Activated B cell treated with CpG ODN at 0.5 μM for 24 hours (primary cell): ENCODE measurements at places on chromosomes 1 and 21. TPM values are rescaled to one million over a fixed set of nuclear protein-coding genes. Genes with fewer than 3 reads are reported as not detected.
A peak's percentile ranks its signal among the peaks of the same experiment; 100 is the strongest.

Gene IQGAP3
- total RNA-seq: 0.22 and 0.29 TPM in 2 replicates

Gene RGS7
- total RNA-seq: 0.39 and 0.49 TPM in 2 replicates

Gene ADAMTS5
- total RNA-seq: not detected in 2 replicates

Gene CD58
- total RNA-seq: 146 and 160 TPM in 2 replicates

DNA sequence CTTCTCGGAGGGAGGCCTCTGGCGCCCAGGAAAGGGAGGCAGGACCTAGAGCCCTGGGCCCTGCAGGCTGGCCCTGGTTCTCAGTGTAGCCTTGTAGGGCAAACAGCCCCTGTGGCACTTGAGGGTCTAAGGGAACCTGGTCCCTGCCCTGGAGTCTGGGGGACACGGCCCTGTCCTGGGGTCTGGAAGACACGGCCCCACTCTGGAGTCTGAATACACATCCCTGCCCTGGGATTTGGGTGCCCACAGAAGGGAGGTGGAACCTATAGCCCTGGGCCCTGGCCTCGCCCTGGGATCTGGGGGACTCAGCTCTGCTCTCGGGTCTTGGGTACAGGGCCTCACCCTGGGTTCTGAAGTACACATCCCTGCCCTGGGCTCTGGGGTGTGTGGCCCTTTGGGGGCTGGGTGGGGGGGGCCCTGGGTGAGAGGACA lies 97.9 kb downstream of the OBSCN start:
- H3K4me1 ChIP-seq: no peaks in the 10 kb centered on the region
- no peak overlapping the region for H3K4me3 ChIP-seq
- DNase-seq: no peak
- peaks cover 10% of the 10 kb centered on the region for H3K36me3 ChIP-seq
- H3K27me3 ChIP-seq: no peaks in the 10 kb centered on the region
- no peak overlapping the region for H3K27ac ChIP-seq

- H3K27me3 ChIP-seq: peaks cover 2% of the 10 kb centered on the region
- H3K4me3 ChIP-seq: no peak overlapping the region
- H3K27ac ChIP-seq: no peak overlapping the region
- no peak for DNase-seq
- no peaks in the 10 kb centered on the region for H3K36me3 ChIP-seq
Observed at GRCh38 chr1:205243350-205244191, 15.8 kb downstream of the TMCC2 start.

- peaks cover 25% of the 10 kb centered on the region for H3K4me1 ChIP-seq
- H3K27me3 ChIP-seq: no peaks in the 10 kb centered on the region
- H3K36me3 ChIP-seq: peaks cover 13% of the 10 kb centered on the region
- H3K27ac ChIP-seq: peak overlapping the region; percentile 92
- no peak for DNase-seq
Observed at GRCh38 chr1:33126411-33127000, 45.6 kb downstream of the AZIN2 start.

- peaks cover 15% of the 10 kb centered on the region for H3K4me1 ChIP-seq
- peak overlapping the region; percentile 73 for H3K4me3 ChIP-seq
- no peaks in the 10 kb centered on the region for H3K36me3 ChIP-seq
Observed at GRCh38 chr1:185987611-185988321, 253.6 kb downstream of the HMCN1 start.

GRCh38 chr21:43281661-43282357 lies 113.0 kb downstream of the CRYAA start:
- no peaks in the 10 kb centered on the region for H3K4me1 ChIP-seq
- H3K36me3 ChIP-seq: no peaks in the 10 kb centered on the region
- H3K27ac ChIP-seq: no peak overlapping the region
- peaks cover 7% of the 10 kb centered on the region for H3K27me3 ChIP-seq

- H3K27ac ChIP-seq: no peak overlapping the region
- peaks cover 4% of the 10 kb centered on the region for H3K27me3 ChIP-seq
- peaks cover 10% of the 10 kb centered on the region for H3K4me1 ChIP-seq
Observed at GRCh38 chr1:51960262-51960661, 30.2 kb downstream of the RAB3B start.

DNA sequence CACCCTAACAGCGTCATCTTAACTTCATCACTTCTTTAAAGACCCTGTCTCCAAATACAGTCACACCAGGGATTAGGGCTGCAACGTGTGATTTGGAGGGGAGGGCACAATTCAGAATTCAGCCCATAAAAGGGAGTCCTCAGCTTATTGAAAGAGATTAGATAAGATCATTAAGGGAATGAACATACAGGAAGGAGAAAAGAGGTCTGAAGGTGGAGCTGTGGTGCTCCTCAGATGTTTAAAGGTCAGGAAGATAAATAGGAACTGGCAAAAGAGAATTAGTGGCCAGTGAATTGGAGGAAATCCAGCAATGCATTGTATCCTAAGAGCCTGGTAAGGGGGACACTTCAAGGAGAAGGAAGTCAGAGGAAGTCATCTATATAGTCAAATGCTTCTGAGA lies 113.5 kb downstream of the PROX1 start:
- H3K27me3 ChIP-seq: no peaks in the 10 kb centered on the region
- H3K4me1 ChIP-seq: no peaks in the 10 kb centered on the region
- no peak overlapping the region for H3K27ac ChIP-seq
- H3K36me3 ChIP-seq: no peaks in the 10 kb centered on the region
- H3K4me3 ChIP-seq: no peak overlapping the region
- no peak for DNase-seq
